ENCODE measurements at places on chromosomes 6 and 20.

DNA sequence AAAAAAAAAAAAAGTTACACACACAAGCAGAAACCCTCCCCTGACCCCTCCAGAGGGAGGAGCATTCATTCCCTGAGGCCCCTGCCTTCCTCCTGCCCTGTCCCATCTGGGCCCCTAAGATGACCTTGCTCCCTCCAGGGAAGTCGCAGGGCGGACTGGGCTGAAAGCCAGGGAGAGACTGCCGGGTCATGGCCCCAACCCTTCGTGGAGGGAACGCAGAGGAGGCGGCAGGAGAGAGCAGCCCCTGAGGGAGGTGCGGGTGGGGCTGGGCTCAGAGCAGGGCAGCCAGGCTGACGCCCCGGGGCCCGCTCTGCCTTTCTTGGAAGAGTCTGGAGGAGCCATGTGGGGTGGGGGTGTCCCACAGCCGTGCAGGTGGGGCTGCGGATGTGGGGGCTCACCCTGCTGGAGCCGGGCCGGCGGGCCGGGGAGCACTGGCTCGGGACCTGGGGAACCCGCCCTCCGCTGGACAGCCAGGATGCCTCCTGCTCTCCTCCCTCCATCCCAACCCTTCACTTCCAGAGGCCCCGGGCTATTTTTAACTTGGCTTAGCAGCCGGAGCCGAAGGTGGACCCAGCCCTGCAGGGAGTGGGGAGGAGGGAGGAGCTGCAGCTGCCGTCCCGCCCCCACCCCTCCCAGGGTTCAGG, 15.0 kb upstream of the ABHD16B start:
- no peak for DNase-seq

DNA sequence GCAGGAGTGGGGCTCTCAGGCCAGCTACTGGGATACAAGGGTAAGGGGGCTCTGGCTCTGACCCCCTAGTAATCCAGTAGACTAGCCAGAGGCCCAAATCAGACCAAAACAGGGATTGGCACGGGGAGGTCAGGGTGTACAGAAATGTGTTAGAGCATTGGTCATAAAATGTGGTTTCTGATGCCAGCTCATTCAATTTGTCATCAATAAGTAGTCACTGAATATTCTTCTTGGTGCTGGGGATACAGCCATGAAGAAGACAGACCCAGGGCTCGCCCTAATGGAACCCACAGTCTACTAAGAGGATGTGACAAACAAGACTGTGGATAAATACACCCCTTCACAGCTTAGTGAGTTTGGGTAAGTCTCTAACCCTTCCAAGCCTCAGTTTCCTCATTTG, 11.1 kb downstream of the MAP1LC3A start:
- DNase-seq: no peak

GRCh38 chr6:155782739-155783459, 327.3 kb upstream of the NOX3 start:
- no peak for DNase-seq

- no peak for DNase-seq
Measured at GRCh38 chr6:132902901-132903300, 88.5 kb downstream of the RPS12 start.

DNA sequence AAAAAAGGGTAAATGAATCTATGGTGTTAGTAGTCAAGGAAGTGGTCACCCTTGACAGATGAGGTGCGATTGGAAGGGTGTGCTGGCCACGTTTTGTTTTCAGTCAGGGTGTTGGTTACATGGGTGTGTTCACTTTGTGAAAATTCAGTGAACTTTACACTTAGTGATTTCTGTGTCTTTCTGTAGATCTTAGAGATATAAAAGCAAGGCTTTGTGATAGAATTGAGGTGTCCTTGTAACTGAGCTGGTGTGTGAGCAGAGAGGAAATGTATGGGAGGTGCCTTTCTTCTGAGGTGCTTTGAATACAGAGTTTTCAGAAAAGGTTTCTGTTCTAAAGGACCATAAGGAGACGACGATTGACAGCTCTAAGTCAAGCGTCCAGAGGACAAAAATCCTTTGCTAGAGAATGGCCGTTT, 90.5 kb downstream of the SAMD3 start:
- DNase-seq: no peak

DNA sequence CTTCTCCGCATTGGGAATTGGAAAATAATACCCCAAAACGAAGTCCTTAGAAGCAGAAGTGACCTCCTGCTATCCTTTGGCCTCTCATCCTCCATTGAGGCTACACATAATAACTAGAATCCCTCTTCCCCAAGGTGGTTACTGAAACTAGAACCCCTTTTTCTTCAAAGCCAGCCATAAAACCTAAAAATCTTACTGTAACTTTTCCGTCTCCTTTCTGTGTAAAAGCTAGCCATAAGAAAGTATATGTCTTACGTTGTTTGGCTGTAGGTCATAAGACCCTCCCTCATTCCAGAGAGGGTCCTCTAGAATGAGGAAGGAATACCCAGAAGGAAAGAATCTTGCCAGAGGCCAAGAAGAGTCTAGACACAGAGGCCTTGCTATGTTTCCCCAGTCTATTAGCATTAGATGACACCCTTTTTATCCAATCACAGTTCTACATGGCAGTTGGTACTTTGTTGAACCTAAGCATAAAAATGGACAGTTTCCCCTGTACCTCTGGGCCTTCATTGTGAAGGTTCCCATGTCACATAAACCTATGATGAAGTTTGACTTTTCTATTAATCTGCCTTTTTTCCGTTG, 133.9 kb upstream of the BTN3A2 start:
- DNase-seq: no peak

GRCh38 chr6:106527117-106527516, 102.2 kb downstream of the RTN4IP1 start:
- no peak for DNase-seq

- no peak for DNase-seq
Measured at GRCh38 chr6:25179051-25179778, 100.0 kb upstream of the CARMIL1 start.

DNA sequence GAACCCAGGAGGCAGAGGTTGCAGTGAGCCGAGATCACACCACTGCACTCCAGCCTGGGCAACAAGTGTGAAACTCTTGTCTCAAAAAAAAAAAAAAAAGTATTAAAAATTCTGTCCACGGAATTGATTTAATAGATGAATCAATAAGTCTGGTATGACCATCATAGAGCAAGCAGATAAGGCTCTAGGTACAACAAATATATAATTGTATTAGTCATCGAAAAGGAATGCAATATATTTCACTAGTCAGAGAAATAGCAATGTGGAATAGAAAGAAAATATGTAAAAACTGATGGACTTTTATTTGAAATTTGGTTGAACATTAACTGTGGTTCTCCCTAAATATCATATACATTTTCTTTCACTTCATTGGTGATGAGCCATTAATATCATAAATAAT, 476.8 kb upstream of the AGPAT4 start:
- no peak for DNase-seq

GRCh38 chr6:161256407-161256806, 17.5 kb downstream of the AGPAT4 start:
- no peak for DNase-seq

GRCh38 chr6:148414836-148415235, 72.2 kb downstream of the SASH1 start:
- DNase-seq: no peak

DNA sequence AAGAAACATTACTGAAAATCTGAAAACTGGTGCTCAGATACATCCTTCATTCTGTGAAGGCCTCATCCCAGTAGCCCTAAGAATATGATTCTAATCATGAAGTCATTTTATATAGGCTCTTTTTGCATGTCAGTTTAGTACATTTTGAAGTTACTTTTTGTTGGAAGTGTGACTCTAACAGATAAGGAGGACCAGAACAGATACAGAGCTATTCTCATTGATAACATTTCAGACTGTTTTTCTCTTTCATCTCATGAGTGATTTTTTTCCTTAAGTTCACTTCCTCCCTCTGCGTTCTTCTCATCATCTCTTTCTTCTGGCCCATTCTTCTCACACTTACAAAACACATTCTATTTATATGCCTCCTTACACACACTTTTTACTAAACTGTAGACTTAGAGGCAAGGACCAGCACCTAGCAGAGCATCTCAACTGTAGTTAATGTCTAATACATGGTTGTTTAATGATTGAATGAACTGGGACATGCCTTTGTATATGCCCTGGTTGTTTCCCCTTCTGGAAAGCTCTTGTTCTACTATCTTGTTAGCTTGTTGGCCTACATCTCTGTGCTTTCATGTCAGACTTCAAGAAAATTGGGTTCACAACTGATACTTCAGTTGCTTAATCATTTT, 8.7 kb downstream of the CTNNBL1 start:
- peak; percentile 62 for DNase-seq

DNA sequence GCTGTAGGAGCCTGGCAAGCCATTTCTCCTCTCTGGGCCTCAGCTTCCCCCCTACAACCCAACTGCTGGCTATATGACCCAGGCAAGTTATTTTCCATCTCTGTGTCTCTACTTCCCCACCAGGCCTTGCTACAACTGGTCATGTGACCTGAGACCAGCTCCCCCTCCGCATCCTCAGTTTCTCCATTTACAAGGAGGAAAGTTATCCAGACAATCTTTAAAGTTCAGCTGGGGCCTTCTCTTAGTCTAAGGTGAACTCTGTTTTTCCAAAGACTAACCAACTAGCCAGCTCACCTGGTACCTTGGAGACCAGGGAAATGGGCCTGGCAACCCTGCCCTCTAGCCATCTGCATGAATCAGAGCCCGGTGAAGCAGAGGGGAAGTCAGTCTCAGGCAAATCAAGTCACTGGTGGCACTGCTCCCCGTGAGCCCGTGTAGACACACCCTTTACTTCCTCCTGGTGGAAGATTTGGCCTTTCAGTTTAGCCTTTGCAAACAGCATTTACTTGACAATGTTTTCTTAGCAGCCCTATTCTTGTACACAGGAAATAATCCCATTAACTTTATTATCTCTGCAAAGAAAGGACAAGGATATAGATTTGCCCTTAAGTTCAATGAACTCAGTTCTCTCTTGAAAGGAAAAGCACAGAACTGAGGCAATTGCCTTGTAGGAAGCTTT, 157.7 kb downstream of the VEGFA start:
- peak; percentile 36 for DNase-seq

GRCh38 chr6:137775720-137776119, 91.3 kb upstream of the TNFAIP3 start:
- DNase-seq: no peak

DNA sequence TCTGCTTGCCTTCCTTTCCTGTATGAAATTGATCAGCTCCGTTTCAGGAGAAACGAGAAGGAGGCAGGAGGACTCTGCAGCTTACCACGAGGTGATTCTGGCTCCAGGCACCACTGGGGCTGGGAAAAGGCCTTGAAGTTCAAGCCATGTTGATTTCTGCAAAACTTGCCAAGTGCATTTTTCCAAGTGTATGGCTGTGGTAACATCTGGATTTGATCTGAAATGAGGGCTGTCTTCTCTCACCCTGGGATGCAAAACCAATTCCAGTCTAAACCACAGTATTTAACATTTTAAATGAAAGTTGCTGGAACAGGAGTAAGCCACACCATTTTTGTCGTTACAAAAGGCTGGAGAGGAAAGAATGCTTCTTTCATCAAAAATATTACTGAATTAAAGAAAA, 36.1 kb upstream of the FAM210B start:
- DNase-seq: no peak
